ENCODE measurements at places on chromosomes 6 and 20.

DNA sequence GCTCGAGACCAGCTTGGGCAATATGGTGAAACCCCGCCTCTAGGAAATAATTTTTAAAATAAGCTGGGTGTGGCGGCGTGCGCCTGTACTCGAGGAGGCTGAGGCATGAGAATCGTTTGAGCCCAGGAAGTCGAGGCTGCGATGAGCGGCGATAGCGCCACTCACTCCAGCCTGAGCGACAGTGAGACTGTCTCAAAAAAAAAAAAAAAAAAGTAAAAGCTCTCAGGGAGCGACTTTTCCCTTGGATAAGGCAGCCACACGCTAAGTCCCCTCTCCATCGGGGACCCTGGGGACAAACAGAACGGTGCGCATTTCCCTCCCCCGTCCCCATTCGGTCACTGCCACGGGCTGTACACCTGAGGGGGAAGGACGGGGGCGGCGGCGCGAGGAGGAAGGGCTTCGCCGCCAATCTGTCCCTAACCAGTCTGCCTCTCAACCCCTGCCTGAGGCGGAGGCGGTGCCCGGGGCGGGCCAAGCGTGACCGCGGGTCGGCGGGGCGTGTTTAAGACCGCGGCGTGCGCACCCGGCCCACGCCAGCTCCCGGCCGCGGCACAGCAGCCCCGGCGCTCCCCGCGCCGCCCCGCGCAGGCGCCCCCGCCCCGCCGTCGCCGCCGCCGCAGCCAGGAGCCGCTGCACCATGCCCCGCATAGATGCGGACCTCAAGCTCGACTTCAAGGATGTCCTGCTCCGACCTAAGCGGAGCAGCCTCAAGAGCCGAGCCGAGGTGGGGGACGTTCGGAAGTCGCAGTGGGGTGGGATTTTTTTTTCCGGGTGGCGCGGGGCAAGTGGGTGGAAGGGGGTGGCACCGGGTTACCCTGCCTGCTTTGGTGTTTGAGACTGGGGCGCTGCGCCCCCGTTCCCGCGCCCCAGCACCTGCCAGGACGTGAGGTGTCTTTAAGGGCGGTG is at the start of gene GMPR:
Gene GMPR, plus strand, starts transcription at position 531 of the 906 bp plus-strand sequence. Its CDS starts 107 bp downstream, at position 638.
- DNase-seq: peak; percentile 54

GRCh38 chr6:135905604-135906300 is 54.3 kb downstream of the PDE7B start:
- no peak for DNase-seq

DNA sequence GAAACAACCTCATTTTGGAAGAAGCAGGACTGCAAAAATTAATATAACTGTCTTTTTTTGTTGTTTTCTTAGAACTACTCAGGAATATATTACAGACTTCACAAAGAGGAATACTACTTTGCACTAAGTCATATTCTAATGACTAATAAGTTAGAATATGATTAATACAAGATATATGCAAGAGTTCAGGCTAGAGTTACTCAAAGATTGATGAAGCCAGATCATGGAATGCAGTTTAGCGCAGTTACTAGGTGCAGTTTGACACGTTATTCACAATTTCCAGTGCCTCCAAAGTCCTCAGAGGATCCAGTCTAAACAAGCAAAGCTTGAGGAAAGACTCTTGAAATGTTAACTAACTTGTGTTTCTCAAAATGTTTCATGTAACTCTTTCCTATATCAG is 1.2 kb upstream of the MYCT1 start:
- DNase-seq: no peak

DNA sequence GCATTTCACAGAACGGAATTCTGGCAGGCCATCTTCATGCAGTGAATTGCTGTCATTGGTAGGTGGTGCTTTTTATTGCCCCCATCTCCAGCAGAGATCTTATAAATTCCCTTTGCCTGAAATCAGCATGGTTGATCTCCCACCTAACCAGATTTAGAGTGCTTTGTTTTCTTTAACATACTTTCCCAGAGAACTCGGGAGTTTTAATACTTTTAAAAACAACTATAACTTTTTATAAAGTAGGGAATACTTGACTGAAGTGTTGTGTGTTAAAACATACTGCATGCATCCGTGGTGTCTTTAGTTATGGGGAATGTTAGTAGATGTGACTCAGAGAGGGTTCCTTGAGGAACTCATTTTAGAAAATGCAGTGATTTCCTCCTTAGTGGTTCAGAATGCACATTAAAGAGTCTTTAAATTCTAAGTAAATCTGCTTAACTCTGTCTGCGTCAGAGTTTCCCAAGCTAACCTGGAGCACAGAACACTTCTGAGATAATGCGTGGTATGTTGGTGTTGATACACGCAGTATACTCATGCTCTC is 54.9 kb downstream of the AKAP12 start:
- no peak for DNase-seq

DNA sequence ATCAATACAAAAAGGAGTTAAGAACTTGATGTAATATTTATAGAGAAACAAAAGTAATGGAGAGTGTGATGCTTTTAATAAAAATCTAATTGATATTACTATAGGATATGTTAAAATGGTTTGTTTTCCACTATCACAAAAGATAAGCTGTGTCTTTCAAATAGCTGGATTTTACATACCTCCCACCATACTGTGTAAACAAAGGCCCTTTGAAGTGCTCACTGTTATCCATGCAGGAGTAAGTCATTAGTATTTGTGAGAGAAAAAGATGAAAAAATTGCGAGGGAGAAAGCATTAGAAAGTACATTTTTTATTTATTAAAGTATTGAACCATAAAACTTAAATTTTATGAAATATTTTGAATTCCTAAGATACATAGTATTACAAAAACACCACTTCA is 733.0 kb downstream of the GRIK2 start:
- no peak for DNase-seq

DNA sequence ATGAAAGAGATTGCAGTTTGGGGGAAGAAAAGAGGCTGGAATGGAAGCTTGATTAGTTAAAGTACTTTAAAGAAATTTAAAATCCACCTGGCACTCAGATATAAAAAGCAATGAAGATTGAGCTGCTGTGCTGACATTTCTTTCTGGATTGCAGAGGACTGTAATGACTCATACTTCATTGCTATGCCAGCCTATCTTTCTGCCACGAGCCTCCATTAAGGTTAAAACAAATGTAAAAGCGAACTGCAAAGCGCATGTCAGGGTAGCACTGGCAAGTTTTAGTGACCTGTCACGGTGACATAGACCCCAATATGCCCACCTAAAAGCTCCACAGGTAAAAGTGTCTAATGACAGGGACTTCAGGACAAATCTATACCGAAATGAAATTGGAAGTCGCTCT is 449.6 kb downstream of the C6orf118 start:
- DNase-seq: no peak

GRCh38 chr6:38153798-38154345 is 334.3 kb downstream of the ZFAND3 start:
- DNase-seq: no peak

- no peak for DNase-seq
Measured at GRCh38 chr20:57667924-57668782, 41.7 kb downstream of the PMEPA1 start.

DNA sequence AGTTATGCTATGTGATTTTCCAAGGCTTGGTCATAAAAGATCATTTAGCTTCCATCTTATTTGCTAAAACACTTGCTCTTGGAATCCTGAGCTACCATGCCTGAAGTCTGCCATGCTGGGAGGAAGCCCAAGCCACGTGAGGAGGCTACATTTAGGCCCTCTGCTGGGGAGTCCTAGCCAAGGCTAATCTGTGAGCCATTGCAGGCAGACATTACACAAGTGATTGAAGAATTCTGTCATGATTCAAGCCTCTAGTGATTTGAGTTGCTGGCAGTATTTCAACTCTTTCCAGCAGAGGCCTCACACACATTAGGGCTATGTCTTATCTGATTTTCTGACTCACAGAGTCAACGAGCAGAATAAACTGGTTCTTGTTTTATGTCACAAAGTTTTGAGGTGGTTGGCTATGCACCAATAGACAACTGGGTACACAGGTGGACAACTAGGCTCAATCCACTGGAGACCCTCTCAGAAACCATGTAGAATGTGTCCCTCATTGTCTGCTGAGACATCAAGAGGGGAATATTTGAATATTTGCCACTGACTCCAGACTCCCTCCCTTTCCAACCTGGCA is 227.2 kb upstream of the SULF2 start:
- no peak for DNase-seq

DNA sequence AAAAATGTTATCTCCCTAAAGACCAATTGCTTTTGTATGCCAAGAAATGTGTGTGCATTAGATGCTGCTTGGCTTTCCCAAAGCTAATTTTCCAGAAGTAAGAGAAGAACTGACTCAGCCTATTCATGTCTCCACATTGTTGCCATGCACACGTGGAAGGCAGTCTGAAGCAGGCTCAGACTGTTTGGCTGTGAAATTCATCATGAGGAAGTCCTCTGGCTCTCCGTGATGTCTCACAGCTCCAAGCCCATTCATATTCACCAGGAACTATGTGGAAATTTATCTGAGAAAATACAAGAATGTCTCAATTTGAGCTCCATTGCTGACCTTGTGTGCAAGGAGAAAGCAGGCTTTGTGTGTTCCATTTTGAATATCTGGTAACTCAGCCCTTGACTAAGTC is 1022.2 kb upstream of the GJE1 start:
- DNase-seq: no peak

GRCh38 chr6:99378636-99379035 is 15.4 kb downstream of the COQ3 start:
- DNase-seq: no peak

- no peak for DNase-seq
Measured at GRCh38 chr6:54100411-54101006, 10.7 kb upstream of the MLIP start.

GRCh38 chr20:57805747-57806146 is 95.9 kb upstream of the PMEPA1 start:
- DNase-seq: no peak

- no peak for DNase-seq
Measured at GRCh38 chr6:6651335-6651734, 62.8 kb downstream of the LY86 start.
